ENCODE measurements at places on chromosomes 2 and 18.

GRCh38 chr2:10792660-10793400, 19.8 kb downstream of the PDIA6 start:
- DNase-seq, result no peak

- peak; percentile 80 for DNase-seq
These were observed 14.3 kb downstream of the DSG2 start for GRCh38 chr18:31512203-31512764.

DNA sequence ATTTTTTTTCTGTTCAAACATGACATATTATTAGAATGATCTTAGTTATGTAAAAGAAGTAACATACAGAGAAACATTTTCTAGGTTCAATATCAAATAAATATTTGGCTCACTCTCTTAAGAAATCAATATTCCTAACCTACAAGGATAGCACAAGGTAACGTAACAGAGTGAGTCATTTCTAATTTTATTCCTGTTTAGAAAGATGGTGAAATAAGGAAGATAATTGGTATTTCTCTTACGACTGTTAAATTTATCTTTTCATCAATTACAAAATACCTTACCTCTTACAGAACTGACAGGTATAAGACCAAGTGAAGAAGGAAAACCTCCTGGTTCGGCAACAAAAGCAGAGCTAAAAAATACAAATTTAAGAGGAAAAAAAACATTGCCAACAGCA, 45.1 kb downstream of the PRELID3A start:
- DNase-seq, result no peak

- no peak for DNase-seq
These were observed 212.7 kb downstream of the DYM start for GRCh38 chr18:49247781-49248180.

DNA sequence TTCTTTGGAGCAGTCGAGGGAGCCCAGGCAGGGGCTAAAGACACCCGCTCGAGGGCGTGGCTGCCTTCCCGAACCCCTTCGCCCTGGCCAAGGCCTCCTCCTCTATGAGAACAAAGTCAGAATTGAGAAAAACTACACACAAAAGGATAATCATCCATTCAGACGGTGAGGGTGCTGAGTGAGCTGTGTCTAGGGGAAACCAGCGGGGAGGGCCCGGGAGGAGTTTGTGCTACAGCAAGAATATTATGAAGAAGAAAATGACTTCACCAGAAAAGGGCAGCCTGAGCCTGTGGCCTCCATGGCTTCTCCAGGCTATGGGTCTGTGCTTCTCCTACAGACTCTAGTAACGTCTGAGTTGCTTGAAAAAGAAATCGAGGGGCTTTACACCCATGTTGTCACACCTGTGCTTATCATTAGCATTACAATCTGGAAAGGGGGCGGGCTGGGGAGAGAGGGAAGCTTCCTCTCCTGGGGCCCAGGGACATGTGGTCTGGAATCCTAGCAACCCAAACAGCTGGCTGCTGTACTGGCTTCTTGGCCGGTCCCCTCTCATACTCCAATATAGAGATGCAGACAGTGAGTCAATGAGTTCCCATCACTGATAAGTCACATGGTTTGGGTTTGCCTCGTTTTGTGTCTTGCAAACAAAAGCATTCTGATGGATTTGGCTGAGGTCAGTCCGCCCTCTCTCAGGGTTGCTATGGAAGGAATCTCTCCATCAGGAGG, 52.0 kb upstream of the ARL4C start:
- DNase-seq, result no peak

- no peak for DNase-seq
These were observed 92.4 kb downstream of the PLB1 start for GRCh38 chr2:28588292-28588670.

GRCh38 chr18:23982155-23983079, 32.1 kb upstream of the TTC39C start:
- no peak for DNase-seq

GRCh38 chr2:217792626-217793527, 209.9 kb downstream of the TNS1 start:
- no peak for DNase-seq

GRCh38 chr18:58455314-58456188, 173.3 kb downstream of the ALPK2 start:
- DNase-seq, result no peak

GRCh38 chr2:20229322-20230113, 4.6 kb upstream of the SDC1 start:
- no peak for DNase-seq

DNA sequence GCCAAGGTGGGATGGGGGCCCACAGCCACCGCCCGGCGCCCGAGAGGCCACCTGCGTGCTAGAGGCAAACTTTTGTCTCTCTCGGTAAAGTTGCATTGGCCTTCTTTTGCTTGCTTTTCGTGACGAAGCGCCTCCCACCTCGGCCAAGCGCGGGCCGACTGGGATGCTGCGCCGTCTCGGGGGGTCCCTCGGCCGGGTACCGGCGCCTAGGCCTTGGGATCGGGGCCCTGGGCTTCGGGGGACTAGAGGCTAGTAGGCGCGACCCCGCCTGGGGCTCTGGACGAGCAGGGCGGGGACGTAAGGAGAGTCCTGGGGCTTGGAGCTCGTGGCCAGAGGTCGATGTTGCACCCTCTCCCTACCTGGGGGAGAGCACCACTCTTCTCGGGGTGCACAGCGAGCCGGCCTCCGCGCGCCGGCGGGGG, 545 bp downstream of the GLI2 start:
- no peak for DNase-seq

DNA sequence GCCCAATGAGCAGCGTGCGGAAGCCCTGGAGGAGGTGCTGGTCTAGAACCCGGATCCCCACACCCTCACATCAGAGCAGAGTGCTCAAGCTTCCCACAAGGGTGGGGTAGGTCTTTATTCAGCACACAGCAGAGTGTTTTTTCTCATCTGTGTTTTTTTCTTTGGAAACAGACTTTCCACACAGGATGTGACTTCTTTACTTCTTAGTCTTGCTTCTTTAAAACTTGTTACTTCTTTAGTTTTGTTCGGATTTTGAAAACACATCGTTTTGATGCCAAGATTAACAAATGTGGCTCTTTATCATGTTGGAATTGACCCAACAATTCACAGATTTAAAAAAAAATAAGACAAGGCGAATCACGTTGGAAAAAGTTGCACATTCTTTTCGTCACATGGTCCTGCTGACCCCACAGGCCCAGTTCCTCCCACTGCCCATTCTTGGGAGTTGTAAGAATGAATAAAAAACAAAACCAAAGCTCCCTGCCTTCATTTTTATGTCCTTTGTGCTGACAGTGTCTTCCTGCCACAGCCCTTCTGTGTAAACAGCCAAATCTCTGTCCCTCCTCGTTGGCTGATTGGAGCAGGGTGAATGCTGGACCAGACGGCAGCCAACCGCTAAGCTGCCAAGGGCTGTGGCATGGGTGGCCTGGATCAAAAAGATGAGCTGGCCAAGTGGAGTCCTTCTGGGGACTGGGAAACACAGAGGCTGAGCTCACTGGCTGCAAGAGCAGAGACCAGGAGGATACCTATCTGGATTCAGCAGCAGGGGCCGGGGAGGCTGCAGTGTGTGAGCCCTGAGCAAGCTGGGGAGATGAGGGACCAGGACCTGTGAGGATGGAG, 81.6 kb downstream of the TWIST2 start:
- no peak for DNase-seq

GRCh38 chr2:184879671-184880070, 281.3 kb downstream of the ZNF804A start:
- DNase-seq, result no peak

DNA sequence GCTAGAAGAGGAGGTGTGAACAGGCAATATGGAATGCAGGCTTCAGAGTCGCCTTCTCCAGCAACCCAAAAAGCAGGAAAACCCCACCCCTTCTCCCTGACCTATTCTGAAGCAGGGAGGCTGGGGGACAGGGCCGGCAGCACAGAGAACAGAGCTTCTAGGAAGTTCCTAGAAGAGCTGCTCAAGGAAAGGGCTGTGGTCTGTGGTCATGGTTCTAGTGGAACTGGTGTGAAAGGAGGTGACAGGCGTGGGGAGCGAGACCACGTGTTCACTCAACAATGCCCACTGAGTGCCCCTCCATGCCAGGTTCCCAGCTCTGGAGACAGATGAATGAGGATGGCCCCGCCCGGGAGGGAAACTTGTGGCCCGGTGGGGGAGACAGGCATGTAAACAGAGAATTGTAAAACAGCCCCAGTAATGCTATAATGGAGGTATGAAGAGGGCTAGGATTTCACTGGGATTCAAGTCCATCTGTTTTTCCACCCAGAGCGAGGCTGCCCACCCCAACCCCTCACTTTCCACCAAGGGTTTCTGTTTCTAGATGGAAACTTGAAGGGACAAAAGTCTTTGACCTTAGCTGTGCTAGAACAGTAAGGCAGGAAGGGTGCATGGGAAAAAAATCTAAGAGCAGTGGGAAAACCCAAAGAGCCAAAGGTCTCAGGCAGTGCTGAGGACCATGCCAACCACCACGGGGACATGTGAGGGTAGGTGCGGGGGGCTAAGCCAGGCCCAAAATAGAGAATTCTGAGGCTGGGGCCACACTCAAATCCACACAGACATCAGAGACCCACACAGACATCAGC, 71.8 kb downstream of the TNS1 start:
- peak; percentile 33 for DNase-seq

GRCh38 chr18:39230086-39230803, 1664.6 kb upstream of the CELF4 start:
- no peak for DNase-seq

GRCh38 chr18:42086288-42086687, 131.3 kb downstream of the PIK3C3 start:
- DNase-seq, result no peak

GRCh38 chr2:18855027-18855426, 265.7 kb upstream of the NT5C1B start:
- DNase-seq, result no peak

DNA sequence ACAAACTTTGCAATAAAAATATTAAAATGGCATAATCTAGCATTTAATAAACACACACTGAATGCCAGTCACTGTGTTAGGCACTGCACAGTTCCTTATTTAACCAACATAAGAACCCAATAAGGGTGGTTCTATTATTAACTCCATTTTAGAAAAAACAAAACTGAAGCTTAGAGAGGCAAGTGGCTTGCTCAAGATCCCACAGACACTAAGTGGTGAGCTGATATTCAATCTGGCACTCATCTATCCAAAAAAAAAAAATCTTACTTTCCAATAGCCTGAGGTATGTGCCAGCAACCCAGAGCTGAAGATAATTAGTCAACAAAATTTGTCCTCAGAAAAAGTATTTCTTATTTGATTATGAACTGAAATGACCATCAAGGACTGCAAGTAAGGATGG, 799 bp downstream of the CYTIP start:
- DNase-seq, result no peak

DNA sequence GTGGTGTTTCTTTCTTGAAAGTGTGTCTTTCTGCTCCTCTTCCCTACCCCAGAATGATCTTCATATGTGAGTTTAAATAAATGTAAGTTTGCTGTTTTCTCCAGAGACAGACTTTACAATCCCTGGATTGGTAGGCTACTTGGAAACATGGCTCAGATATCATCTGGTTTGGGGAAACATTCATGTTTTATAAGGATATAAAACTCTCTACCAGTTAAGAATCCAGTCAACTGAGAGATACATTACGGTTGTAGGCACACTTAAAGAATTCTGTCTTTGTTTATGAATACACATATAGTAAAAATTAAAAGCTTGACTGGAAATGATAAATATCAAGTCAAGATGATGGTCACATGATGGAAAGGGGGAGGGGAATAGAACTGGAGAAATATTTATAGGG, 739.3 kb downstream of the SLC4A3 start:
- DNase-seq, result no peak

- DNase-seq, result no peak
These were observed 45.5 kb downstream of the LYPD6 start for GRCh38 chr2:149375801-149376361.

DNA sequence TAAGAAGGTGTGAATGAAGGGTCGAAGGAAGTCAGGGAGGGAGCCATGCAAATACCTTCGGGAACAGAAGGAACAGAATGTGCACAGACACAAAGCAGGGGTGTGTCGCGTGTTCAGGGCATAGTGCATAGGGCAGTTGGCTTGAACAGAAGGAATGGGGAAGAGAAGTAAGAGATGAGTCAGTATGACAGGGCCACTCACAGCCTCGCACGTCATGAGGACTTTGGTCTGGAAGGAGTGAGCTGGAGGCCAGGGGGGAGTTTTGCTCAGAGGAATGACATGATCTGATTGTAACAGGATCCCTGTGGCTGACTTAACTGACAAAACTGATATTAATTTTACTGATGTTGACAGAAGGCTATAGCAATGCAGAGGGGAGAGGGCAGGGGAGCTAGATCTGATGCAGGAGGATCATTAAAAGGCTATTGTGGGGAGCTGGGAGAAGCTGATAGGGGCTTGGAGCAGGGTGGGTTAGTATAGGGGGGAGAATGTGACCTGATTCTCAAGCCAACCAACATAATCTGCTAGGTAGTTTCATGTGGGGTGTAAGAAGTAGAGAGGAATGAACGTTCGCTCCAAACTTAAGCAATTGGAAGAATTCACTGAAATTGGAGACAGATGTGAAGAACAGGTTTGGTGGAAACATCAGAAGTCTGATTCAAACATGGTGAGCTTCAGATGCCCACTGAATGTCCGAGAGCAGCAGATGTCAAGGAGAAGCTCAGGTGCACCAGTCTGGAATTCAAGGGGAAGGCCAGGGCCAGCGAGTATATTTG, 60.4 kb upstream of the COPS8 start:
- peak; percentile 66 for DNase-seq

GRCh38 chr18:11177382-11177781, 28.0 kb upstream of the PIEZO2 start:
- no peak for DNase-seq

GRCh38 chr2:130847776-130848525, 11.2 kb downstream of the ARHGEF4 start:
- no peak for DNase-seq

DNA sequence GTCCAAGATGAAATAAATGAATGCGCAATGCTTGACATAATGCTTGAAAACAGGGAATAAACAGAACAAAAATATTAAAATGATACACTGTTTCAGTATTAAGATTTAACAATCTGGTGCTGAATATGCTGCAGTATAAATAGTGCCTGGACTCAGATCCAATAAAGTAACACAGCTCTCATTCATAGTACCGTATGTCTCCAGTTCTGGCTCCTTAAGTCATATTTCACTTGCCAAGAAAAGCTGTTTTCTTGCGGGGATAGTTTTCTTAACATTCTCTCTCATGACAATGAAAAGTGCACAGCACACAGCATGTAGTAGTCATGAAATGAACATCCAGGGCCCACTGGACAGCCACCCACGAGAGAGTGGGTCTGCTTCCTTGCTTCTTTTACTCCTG, 74.7 kb downstream of the SATB2 start:
- DNase-seq, result no peak

DNA sequence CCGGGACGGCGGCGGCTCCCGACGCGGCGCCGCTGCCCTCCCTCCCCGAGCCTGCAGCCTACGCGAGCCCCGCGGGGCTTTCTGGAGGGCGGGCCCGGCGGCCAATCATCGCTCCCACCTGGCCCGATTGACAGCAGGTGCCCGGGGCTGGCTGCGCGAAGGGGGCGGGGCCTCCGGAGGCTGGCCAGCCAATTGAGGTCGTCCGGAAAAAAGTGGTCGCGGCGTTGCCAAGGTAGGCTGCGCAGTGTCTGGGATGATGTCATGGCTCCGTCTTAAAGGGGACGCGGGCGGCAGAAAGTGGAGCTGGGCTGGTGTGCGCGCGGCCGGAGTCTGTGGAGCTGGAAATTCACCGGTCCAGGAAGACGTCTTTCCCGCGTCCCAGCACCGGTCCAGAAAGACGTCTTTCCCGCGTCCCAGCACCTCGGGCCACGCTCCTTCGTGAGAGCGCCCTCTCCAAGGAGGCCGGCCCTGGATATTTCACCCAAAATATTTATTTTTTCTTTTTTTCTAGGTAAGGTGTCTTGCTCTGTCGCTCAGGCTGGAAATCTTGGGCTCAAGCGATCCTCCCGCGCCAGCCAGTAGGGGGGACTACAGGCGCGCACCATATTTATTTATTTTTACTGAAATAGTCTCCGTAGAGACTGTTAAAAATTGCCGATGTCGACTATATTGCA, at the start of gene ACTR1B:
TSS of gene ACTR1B (minus strand) at position 83 of the 674 bp plus-strand sequence. CDS start 154 bp downstream, outside the sequence.
- peak; percentile 98 for DNase-seq
